AG04450 (cell line): ENCODE measurements at places on chromosomes 11 and 22. TPM values are rescaled to one million over a fixed set of nuclear protein-coding genes. Genes with fewer than 3 reads are reported as not detected.

Gene OR4B1
- not detected in 2 replicates for polyA plus RNA-seq

Gene CSNK2A3
- polyA plus RNA-seq, result 3.8 and 5.2 TPM in 2 replicates

Gene MB
- not detected in 2 replicates for polyA plus RNA-seq

Gene RIBC2
- polyA plus RNA-seq, result 0.20 and 0.31 TPM in 2 replicates

Gene CHRM1
- polyA plus RNA-seq, result not detected in 2 replicates

Gene GDPD5
- polyA plus RNA-seq, result 1.4 and 1.9 TPM in 2 replicates

GRCh38 chr11:131745405-131745804 is 375.0 kb downstream of the NTM start:
- no peak for DNase-seq

- no peak for DNase-seq
Measured at GRCh38 chr11:30573951-30574350, 12.2 kb downstream of the MPPED2 start.

- DNase-seq, result no peak
Measured at GRCh38 chr11:208917-209260, 1.4 kb downstream of the RIC8A start.

DNA sequence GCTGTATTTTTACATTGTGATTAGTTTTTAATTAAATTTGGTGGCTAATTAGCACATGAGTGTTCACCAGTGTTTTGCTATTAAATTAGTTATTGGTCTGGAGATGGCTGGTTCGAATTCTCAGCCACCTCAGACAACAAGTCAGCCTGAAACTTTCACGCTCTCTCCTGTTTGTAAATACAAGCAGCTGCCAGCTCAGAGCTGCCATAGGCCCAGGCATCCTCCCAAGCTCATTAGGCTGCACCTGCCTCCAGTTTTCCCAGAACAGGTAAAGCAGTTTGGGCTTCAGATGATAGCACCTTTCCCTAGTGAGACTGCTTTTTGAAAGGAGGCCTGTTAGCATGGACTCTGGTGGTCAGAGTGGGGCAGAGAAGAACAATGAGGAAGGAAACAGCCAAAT is 156.8 kb downstream of the NAV2 start:
- DNase-seq, result no peak

DNA sequence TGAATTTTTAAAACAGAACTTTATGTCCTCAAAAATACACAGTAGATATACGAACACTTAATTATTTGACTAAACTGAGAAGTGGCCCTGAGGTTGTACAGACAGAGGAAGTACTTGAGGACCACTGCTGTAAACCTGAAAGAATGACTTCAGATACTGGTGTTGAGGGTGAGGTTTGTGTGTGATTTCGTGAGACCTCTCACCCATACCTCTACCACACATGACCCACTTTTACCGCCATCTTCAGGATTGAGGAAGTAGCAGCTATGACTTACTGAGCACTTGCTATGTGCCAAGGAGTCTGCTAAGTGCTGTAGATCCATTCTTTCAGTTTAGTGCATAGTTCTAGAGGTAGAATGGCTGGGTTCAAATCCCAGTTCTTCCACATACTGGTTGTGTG is 21.9 kb downstream of the MMP13 start:
- DNase-seq, result no peak

- no peak for DNase-seq
Measured at GRCh38 chr11:16813126-16813525, 74.7 kb downstream of the C11orf58 start.

- no peak for DNase-seq
Measured at GRCh38 chr22:29393019-29393608, 4.7 kb upstream of the AP1B1 start.

GRCh38 chr11:34997952-34998528 is 81.6 kb downstream of the PDHX start:
- DNase-seq, result no peak

DNA sequence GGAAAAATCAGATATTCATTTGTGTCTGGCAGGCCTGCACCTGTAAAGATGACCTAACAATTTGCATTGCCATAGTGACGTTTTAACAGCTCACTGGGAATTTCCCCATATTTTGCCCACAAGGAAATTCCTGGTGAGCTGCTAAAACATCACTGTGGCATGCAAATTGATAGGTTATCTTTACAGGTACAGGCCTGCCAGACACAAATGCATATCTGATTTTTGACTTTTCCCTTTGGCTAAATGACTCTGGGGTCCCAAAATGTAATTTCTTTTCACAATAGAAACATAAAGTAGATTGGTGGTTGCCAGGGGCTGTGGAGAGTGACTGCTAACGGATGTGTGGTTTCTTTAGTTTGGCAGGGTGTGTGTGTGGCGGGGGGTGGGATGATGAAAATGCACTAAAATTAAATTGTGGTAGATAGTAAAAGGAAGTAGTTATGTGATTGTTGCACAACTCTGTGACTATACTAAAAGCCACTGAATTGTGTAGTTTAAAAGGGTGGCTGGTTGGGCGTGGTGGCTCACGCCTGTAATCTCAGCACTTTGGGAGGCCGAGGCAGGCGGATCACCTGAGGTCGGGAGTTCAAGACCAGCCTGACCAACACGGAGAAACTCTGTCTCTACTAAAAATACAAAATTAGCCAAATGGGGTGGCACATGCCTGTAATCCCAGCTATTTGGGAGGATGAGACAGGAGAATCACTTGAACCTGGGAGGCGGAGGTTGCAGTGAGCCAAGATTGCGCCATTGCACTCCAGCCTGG is 18.5 kb upstream of the FEZ1 start:
- DNase-seq, result no peak
